ENCODE measurements at places on chromosomes 12 and 14.

DNA sequence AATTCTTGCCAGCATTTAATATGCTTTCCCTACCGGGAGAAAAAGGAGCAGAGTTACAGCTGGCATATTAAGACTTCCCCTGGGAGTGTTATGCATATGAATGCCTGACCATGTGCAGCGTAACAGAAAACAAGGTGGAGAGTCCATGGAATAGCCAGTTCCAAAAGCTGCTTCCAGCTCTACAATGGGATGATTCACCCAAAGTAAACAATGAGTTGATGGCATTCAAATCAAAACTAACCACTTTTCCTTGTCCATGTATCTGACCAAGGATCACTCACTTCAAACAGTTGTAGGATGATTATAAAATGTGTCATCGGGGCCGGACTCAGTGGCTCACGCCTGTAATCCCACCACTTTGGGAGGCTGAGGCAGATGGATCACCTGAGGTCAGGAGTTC lies 48.1 kb upstream of the BICDL1 start:
- DNase-seq, result no peak

DNA sequence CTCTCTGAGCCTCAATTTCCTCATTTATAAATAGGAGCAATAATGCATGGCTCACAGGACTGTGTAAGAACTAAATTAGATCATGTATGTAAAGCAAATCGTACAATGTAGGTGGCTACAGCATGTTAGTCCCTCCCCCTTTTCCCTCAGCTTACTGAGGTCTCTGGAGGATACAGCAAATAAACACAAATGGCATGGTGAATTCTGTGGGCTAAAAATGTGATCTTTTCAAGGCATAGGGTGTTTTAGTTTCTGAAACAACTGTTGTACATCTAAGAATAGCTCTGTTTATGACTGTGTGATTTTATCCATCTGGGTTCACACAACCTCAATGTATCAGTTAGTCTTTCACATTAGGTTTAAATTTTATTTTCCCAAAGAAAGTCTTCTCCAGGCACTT lies 121.2 kb upstream of the PLEKHG7 start:
- no peak for DNase-seq

DNA sequence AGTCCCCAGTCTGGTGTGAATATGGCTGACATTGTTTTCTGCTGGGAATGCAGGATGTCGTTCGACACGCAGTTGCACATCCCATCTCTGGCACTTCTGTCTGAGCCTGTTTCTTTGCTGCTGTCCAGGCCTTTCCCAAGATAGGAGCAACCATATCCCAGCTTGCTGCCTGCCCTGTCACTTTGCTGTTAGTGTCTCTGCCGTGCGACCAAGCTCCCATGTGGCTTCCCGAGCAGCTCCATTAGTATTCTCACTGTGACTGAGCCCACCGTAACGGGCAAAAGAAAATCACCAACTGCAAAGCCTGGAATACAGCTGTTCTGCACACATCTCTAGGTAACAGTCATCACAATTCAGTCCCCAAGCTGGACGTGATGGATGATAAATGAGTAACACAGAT lies 66.0 kb upstream of the CPSF6 start:
- DNase-seq, result no peak

- peak; percentile 17 for DNase-seq
Measured at GRCh38 chr12:94140556-94140955, 7.8 kb upstream of the PLXNC1 start.

GRCh38 chr12:67798768-67799167 lies 150.2 kb downstream of the DYRK2 start:
- no peak for DNase-seq

- DNase-seq, result no peak
Measured at GRCh38 chr12:22578328-22578727, 34.0 kb upstream of the C2CD5 start.

DNA sequence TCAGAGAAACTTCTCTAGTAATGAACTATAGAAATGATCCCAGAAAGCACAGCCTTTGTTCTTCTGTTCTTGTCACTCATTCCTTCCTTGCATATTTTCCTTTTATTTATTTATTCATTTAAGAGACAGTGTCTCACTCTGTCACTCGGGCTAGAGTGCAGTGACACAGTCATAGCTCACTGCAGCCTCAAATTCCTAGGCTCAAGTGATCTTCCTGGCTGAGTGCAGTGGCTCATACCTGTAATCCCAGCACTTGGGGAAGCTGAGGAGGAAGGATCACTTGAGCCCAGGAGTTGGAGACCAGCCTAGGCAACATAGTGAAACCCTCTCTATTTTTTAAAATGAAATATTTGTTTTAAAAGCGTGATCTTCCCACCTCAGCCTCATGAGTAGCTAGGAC lies 11.5 kb downstream of the TECPR2 start:
- no peak for DNase-seq

DNA sequence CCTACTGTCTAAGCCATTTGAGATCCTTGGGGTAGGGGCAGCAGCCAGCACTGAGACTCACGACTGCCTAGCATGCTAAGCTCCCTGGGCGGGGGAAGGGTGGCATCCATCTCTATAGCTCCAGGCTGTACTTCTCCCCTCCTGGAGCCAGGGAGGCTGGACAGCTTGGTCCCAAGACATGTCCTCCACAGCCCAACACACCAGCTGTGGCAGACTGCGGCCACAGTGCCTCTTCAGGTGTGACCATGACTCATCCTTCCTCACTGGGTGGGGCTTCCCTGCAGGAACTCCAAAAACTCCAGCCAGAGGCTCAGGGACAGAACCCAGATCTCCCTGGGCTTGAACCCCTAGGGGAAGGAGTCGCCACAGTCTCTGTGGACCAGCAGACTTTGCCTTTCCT lies 193.9 kb downstream of the GPHN start:
- no peak for DNase-seq

DNA sequence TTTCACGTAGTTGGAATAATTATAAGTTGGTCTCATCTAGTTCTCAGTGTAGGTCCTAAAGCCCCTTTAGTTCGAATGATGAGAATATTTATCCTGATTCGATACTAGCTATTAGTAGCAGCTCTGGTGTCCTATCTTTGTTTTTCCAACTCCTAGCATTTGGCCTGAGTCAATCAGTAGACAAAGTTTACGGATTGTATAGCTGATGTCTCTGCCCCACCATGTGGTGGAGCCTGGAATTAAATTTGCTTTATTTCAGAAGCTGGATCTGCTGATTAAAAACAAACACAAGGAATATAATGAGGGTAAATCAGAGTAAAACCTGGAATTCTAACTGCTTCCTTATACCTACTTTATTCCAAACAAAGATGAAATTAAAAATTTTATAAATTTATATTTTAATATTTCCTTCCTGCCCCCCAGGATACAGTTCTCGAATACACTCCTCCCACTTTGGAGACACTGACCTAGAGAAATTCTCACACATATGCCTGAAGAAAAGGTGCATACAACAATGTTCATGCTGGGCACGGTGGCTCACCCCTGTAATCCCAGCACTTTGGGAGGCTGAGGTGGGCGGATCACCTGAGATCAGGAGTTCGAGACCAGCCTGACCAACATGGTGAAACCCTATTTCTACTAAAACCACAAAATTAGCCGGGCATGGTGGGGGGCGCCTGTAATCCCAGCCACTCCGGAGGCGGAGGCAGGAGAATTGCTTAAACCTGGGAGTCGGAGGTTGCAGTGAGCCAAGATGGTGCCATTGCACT lies 7.6 kb upstream of the BRMS1L start:
- DNase-seq, result no peak

GRCh38 chr12:63752283-63752682 lies 27.4 kb upstream of the RXYLT1 start:
- no peak for DNase-seq

DNA sequence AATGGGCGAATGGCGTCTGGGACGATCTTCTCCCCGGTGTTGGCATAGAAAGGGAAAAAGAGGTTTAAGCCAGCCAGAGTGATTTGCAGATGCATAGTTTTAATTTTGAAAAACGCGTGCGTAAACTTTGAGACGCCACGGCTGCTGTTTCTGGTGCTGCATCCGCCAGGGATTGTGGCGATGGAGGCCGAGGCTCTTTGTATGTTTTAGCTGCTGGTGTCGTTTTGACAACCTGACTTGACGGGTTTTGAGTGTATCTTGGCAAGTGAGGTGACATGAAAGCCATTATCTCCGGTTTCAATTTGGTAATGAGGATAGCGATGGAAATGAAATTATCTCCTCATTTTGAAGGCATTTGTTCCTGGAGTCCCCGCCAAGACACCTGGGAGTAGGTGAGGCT lies 1.6 kb downstream of the PTGDR start:
- DNase-seq, result no peak

DNA sequence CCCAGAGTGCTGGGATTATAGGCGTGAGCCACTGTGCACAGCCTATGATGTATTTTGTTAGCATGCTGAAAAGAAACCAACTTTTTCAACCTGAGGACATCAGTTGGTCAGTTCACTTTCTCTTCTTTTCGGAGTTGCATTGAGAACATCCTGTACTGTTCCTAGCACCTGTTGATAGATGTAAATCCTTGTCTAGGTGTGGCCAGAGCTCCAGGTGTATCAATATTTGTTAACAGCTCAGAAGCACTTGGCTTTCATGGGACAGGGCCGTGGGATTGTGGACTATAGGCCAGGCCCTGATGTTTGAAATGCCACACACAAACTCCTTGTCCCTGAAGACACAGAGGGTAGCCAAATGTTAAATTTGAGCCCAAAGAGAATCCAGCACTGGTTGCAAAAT lies 14.9 kb downstream of the HCAR2 start:
- DNase-seq, result no peak

DNA sequence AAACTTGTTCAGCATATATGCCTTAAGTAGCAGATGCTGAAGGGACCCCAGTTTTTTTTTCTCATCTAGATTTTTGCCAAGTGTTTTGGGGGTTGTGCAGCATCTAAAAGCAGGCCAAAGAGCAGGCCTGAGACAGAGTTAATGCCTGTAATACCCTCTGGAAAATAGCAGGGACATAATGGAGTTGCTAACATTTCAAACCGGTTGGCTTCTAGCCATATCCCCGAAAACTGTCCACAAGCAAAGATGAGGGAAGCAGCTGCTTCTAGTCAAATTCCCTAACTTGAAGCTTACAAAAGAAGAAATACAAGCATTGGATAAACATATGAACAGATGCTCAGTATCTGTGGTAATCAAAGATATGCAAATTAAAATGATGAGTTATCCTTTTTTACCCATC lies 52.1 kb upstream of the AEBP2 start:
- DNase-seq, result no peak

- DNase-seq, result no peak
Measured at GRCh38 chr14:77151918-77152588, 10.5 kb upstream of the ZDHHC22 start.

DNA sequence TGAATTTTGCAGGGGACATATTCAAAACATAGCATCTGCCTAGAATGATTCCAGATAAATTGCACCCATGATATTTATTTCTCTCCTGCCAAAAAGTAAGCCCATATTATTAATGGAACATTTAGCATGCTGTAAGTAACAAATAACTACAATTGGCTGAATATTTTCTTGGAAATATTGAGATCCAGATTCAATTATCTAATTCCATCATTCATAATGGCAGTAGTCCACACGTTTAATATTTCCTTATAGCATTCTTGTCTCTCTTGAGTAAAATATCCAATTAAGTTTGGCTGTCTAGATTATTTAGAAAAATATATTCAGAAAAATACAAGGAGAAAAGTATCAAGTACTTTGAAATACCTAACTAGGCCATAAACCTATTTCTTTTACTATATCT lies 157.5 kb downstream of the FLRT2 start:
- no peak for DNase-seq

GRCh38 chr12:65067383-65067782 lies 53.7 kb downstream of the WIF1 start:
- DNase-seq, result no peak

GRCh38 chr12:40534828-40535227 lies 157.4 kb upstream of the CNTN1 start:
- DNase-seq, result no peak

DNA sequence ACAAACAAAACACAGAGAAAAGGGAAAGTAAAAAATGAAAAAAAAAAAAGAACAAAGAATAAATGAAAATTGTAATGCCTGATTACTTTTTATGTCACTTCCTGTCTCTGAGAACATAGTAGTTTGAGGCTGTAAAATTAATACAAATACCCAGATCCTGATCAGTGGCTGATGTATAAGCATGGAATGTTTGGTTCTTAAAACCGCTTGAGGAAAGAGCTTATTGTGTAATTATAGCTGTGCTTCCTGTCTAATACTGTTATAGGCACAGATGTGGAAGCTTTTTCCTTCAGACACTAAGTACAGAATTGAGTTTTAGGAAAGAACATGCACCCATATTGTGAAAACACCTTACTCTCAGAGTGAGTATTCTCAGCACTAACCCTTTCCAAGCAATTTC lies 86.9 kb downstream of the AVPR1A start:
- DNase-seq, result no peak

GRCh38 chr12:126033751-126034150 lies 968.5 kb downstream of the AACS start:
- no peak for DNase-seq
